Fibroblast of lung (primary cell): ENCODE measurements at places on chromosomes 4 and X.
A peak's percentile ranks its signal among the peaks of the same experiment; 100 is the strongest.

GRCh38 chr4:128228845-128229795, 58.5 kb downstream of the PGRMC2 start:
- H3K4me1 ChIP-seq, result peaks cover 7% of the 10 kb centered on the region
- H3K27ac ChIP-seq, result no peak overlapping the region
- no peaks in the 10 kb centered on the region for H3K27me3 ChIP-seq
- no peaks in the 10 kb centered on the region for H3K36me3 ChIP-seq
- no peak overlapping the region for H3K4me3 ChIP-seq

DNA sequence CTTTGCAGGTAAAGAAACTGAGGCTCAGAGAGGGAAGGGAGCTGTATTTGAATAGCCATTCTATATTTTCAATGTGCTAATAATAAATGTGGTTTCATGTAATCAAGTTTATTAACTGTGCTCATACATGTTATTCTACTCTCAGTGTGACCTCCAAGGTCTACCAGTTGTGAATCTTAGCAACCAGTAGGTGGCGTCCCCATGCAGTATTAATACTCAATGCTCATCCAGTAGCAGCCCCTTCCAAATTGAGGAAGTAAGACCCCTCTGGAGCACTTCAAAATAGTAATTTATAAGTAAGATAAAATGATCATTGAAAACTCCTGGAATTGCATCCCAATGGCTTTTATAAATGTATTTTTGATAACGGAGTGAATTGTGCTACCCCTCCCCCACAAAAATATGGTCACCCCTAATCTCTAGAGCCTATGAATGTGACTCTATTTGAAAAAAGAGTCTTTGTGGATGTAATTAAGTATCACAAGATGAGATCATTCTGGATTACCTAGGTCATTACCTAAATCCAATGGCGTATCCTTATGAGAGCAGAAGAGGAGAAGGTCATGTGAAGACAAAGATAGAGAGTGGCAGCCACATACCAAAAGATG, 20.4 kb upstream of the SEPSECS start:
- no peak overlapping the region for H3K27ac ChIP-seq
- no peak overlapping the region for H3K4me3 ChIP-seq
- DNase-seq, result peak; percentile 56

- no peaks in the 10 kb centered on the region for H3K36me3 ChIP-seq
- peaks cover 18% of the 10 kb centered on the region for H3K4me1 ChIP-seq
Measured at GRCh38 chr4:139014371-139015268, 961 bp upstream of the NOCT start.

DNA sequence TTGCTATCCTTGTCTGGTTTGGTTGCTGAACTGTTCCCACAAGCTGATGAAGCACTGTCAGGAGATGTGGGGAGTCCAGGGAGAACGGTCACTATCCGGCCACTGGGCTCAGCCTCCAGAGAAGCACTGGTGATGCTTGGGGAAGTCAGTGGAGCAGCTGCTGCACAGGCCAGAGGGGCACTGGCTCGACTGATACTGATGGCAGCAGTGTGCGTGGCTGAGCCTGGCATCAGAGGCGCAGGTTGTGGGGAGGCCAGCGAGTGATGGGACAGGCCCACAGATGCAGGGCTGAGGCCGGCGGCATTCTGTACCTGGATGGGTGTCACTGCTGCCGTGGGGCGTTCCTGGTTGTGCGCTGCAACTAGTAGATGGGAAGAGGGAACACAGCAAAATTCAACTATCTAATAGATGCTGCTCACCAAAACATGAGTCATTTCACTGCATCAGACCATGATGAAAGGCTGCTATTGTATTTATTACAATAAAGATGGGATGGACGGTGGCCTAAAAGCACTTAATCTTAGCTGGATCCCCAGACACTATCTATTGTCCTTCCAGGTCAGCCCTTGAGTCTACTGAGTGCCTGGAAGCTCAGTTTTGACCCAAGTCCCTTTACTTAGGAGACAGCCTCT, 106.3 kb upstream of the CBR4 start:
- H3K4me3 ChIP-seq, result no peak overlapping the region
- H3K36me3 ChIP-seq, result peaks cover 13% of the 10 kb centered on the region
- H3K4me1 ChIP-seq, result peaks cover 18% of the 10 kb centered on the region

DNA sequence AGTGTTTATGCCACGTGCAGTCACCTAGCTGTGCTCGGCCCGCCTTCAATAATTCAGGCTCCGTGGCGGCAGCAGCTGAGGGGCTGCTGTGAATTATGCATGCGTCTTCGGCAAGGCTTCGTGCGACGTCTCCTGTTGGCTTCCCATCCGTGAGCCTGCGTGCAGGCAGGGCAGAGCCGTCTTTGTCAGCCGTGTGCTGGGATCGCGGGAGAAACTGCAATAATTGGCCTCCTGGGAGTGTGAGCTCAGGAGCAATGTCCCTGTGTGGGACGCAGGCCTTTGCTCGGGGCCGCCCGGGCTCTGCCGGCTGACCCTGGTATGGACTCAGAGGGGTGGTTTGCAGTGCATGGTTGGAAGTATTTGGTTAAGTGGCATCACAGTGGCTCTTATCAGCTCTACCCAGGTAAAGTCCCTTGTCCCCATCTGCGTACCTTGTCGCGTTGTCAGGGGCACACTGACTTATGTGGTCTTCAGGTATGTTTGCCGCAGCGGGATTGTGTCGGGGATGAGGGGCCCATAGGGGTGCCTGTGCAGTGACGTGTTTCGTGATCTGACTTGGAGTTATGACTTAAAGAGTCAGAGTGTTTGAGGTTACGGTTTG, 34.5 kb upstream of the HGFAC start:
- no peak overlapping the region for H3K27ac ChIP-seq
- no peak for DNase-seq
- H3K36me3 ChIP-seq, result no peaks in the 10 kb centered on the region
- H3K27me3 ChIP-seq, result no peaks in the 10 kb centered on the region
- no peak overlapping the region for H3K4me3 ChIP-seq

DNA sequence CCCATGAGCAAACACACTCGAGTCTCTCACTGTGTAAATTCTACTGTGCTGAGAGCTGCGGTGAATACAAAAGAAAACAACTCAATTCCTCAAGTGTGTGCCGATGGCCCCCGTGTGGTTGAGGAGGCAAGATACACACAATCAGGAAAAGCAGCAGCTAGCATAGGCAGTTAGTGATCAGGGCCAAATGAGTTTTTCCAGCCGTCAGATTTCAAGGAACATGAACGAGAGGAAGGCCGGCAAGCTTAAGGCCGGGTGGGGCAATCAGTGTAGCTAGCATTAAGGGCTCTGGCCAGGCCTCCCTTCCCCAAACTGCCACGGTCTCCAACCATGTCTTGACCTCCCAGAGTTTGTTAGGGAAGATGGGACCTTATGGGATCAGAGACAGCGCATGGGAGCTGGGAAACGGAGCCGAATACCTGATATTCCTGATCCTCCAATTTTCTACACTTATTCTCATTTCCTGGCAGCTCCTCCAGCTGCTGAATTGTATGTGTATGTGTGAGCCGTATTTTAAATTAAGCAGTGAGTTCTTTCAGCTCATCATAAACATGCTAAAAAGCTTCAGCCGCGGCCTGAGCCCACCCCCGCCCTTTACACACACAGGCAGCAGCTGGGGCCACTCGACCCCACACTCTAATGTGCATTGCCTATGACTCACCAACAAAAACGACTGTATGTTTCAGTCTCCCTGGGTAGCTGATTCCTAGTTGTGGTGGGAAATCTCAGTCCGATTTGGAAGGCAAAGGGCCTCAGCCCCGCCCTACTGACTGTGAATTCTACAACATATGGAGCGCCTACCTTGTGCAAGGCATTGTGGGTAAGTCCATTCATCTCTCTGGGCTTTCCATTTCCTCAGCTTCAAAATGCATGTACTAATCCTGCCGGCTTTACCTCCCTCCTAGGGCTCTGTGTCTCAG, 59.9 kb downstream of the RTL9 start:
- peak; percentile 78 for DNase-seq
- H3K4me1 ChIP-seq, result peaks cover 17% of the 10 kb centered on the region
- no peaks in the 10 kb centered on the region for H3K27me3 ChIP-seq
- peak overlapping the region; percentile 86 for H3K27ac ChIP-seq
- no peaks in the 10 kb centered on the region for H3K36me3 ChIP-seq
- H3K4me3 ChIP-seq, result peak overlapping the region; percentile 40

DNA sequence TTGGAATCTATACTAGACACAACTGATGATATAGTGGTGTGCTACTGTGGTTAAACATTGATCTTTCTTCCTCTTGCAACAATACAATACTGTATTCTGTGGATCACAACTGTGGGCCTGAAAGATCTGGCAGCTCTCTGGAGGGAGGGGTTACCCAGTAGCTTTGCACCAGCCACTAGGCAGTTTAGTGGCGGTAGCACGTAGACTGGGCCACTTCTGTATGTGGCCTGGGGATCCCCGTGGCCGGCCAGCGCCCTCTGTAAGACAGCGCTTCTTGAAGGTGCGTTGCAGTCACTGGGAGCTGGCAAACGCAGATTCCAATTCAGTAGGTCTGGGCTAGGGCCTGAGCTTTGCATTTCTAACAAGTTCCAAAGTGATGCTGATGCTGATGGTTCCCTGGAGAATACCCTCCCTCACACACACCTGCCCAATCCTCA, 168.6 kb downstream of the MGST2 start:
- no peak overlapping the region for H3K4me3 ChIP-seq
- H3K27ac ChIP-seq, result no peak overlapping the region
- no peaks in the 10 kb centered on the region for H3K4me1 ChIP-seq
- no peaks in the 10 kb centered on the region for H3K36me3 ChIP-seq
- no peak for DNase-seq
- no peaks in the 10 kb centered on the region for H3K27me3 ChIP-seq

DNA sequence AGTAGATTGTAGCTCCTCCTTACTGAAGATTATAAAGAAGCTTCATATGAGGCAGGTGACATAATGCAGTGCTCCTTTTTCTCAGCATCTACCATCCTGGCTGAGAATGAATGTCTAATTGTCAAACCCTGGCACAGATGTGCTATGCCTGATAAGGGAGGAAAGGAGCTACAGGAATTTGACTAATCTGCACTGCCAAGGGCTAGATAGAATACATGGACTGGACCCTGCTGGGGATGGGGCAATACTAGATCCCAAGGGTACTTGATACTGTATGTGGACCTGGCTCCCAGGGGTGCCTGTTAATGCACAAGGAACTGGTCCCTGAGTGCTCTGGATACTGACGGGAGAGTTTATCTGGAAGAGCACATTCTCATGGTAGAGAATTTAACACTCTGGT, 362.2 kb upstream of the EMCN start:
- H3K36me3 ChIP-seq, result no peaks in the 10 kb centered on the region
- H3K27me3 ChIP-seq, result no peaks in the 10 kb centered on the region
- no peaks in the 10 kb centered on the region for H3K4me1 ChIP-seq
- no peak for DNase-seq
- no peak overlapping the region for H3K27ac ChIP-seq
- no peak overlapping the region for H3K4me3 ChIP-seq

- DNase-seq, result no peak
- no peaks in the 10 kb centered on the region for H3K27me3 ChIP-seq
- H3K4me3 ChIP-seq, result no peak overlapping the region
- no peaks in the 10 kb centered on the region for H3K36me3 ChIP-seq
- no peak overlapping the region for H3K27ac ChIP-seq
- H3K4me1 ChIP-seq, result no peaks in the 10 kb centered on the region
Measured at GRCh38 chr4:145287351-145287750, 107.0 kb upstream of the OTUD4 start.

- H3K27me3 ChIP-seq, result no peaks in the 10 kb centered on the region
- no peaks in the 10 kb centered on the region for H3K4me1 ChIP-seq
Measured at GRCh38 chr4:151581570-151581969, 172.6 kb downstream of the FHIP1A start.
